ENCODE measurements at places on chromosomes 3 and 15.

DNA sequence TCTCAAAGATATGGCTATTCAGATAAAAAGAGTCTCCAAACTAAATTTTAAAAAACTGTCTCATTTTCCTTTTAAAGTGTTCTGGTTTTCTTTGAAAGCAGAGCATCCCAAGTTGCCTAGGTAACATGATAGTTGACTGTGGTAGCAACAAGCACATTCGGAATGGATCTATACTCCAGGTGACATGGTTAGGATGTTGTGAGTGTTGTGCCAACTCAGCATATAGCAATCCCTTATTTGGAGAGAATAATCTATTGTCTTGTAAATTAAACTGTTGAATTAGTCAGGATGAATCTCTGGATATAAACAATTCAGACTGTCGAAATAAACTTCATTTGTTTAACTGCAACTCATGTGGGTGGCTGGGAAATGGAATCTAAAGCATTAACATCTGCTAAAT is 418.6 kb downstream of the TUSC7 start:
- DNase-seq: no peak

GRCh38 chr15:98528046-98528725 is 120.2 kb upstream of the IGF1R start:
- DNase-seq: no peak

DNA sequence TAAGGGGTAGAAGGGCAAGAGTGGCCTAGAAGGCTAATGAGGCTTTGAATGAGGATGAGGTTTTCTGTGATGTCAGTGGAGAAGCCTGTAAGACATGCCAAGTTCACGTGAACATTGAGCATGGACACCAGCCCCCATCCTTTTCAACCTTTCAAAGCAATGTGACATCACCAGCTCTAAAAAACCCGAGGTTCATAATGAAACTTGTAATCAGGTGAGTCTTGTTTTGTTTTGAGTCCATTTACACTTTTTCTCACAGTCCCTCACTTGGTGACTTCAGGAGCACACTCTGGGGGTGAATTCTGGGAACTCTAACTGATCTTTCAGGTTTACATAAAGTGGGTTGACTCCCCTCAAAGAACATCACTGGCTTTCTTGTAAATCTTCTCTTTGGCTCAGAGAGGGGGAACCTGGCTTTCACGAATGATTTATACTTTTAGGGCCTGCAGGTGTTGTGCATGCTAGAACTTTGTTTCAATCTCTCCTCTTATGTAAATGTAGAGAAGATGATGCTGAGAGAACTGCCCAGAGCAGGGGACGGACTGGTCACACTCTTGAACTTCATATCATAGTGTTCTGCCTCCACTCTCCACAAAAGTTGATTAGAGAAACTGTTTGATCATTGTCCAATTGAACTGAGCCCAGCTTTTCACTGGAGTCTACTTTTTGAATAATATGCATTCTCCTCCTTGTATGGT is 224.7 kb upstream of the SATB1 start:
- DNase-seq: no peak

GRCh38 chr15:95319242-95319641 is 1011.3 kb upstream of the NR2F2 start:
- DNase-seq: no peak

DNA sequence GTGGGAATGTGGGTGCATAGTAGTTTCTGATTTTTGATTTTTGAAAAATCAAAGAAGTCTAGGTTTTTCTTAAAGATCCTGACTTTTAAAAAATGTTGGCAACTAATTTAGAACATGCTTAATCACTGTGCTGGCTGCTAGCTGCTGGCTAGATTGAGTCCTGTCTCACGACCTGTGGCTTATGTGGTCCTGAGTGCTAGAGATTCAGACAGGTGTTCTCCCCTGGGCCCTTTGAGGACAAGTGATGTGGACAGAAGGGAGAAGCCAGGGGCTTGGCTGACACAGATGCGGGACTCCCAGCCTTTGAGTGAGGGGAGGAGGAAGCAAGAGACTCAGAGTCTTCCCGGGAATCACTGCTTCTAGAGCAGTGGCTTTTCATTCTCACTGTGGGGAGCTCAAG is 47.5 kb downstream of the CORO2B start:
- DNase-seq: no peak

GRCh38 chr3:192825216-192825615 is 92.4 kb downstream of the MB21D2 start:
- DNase-seq: no peak

GRCh38 chr3:141505166-141505565 is 18.3 kb downstream of the RASA2 start:
- DNase-seq: no peak

- DNase-seq: no peak
Observed at GRCh38 chr3:47799733-47800132, 3.2 kb upstream of the DHX30 start.

GRCh38 chr3:128144512-128145187 is 8.6 kb upstream of the EEFSEC start:
- DNase-seq: no peak

DNA sequence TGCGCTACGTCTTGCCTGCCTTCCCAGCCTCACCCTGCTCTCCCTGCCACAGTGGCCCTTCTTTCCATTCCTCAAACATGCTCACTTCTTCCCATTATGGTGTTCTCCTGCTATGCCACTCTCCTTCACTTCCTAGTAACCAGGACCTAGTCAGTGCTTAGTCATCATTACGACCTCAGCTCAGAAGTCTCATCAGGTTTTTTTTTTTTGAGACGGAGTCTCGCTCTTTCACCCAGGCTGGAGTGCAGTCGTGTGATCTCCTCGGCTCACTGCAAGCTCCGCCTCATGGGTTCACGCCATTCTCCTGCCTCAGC is 149.5 kb downstream of the GREM1 start:
- peak; percentile 84 for DNase-seq

DNA sequence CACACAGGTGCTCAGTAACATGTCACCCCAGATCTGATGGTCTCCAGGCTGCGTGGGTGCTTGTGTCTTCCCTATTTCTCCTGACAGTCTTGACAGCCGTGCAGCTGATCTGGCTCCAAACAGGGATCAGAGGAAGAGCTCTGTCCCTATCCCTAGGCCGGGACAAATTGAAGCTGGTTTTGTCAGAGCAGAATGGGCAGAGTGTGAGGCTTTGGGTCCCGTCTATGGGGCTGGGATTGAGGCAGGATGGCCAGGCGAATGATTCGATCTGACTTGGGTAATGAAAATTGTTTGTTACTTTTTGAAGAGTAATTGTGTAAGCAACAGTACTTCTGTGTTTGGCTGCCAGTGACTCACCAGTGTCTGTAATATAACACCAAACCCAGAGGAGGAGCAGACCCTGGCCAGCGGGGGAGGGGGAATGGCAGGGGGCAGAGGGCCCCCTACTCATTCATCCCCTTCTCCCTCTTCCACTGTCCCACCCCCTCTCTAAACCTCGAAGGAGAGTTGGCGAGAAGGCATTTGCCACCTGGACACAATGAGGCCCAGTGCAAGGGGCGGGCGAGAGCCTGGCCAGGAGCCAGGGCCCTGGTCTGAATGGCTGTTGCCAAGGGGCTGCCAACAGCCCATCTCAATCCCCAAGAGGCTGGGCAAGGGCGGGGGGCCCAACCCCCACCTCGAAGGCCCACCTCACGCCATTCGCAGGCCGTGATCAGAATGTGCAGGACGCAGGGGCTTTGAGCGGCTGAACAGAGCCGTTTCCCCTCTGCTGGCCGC is 4.9 kb upstream of the MAGEF1 start:
- peak; percentile 40 for DNase-seq

- no peak for DNase-seq
Observed at GRCh38 chr3:136186344-136186743, 9.8 kb downstream of the MSL2 start.

- DNase-seq: no peak
Observed at GRCh38 chr3:126448893-126449180, 26.9 kb downstream of the ZXDC start.

- no peak for DNase-seq
Observed at GRCh38 chr3:33054100-33055092, 42.5 kb downstream of the GLB1 start.

DNA sequence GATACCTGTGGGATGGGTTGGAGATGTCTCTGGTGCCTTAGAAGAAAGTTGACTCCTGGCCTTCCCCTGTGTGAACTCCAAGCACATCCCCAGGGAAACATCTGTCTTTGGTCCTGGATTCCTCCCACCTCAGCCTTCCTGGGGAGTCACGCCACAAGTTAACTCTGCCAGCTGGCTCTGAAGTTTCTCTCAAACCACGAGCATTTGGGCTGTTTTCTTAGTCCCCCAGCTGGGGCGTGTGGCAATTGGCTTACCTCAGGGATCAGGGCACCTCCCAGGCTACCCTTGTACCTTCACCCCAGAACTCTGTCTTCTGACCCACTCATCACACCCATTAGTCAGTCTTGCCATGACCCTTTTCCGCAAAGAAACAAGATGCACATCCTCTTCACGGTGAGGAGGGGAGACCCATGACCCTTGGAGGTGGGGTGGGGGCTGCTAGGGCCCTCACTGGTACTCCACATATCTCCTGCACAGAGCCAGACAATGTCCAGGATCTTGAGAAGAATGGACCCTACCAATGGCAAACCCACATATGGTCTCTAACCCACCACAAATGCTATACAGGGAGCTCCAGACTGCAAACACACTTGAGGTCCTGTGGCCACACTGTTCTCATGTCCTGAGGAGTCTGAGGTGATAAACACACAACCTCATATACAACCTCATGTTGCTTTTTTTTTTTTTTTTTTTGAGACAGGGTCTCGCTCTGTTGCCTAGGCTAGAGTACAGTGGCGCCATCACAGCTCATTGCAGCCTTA is 3.9 kb downstream of the NEIL1 start:
- DNase-seq: no peak

- DNase-seq: peak; percentile 56
Observed at GRCh38 chr3:62210011-62210410, 163.3 kb downstream of the FEZF2 start.

- DNase-seq: peak; percentile 59
Observed at GRCh38 chr3:25297667-25298585, 130.1 kb upstream of the RARB start.

- no peak for DNase-seq
Observed at GRCh38 chr15:101397521-101398003, 91.9 kb downstream of the PCSK6 start.

GRCh38 chr15:38843051-38843501 is 278.5 kb upstream of the RASGRP1 start:
- peak; percentile 88 for DNase-seq

DNA sequence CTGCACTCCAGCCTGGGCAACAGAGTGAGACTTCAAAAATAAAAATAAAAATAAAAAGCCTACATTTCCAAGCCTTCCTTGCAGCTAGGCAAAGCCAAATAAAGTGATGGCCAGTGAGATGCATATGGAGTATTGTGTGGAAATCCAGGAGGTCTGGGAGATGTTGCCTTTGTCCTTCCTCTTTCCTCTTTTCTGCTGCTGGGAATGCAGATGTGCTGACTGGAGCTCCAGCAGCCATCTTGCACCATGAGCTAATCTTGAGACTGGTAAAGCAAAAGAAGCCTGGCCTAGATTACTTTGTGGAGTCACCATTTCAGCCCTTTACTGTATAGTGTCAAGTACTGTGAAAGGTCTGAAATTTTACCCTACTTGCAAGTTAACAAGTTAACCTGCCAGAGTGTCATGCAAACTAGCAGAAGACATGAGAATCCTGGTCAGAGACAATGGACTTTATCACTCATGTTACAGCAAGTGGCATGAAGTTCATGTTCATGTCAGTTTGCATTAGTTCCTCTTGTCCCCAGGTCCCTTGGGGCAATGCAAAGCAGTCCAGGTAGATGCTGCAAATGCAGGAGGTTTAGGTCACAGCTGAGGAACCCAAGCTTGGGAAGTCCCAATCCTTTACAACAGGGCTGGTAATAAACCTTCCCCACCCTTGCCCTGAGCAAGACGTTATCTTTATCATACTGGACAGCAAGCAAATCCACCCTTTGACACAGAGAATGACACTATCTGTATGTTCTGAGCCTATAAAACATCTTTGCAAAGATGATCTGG is 103.1 kb downstream of the TLE3 start:
- DNase-seq: no peak

DNA sequence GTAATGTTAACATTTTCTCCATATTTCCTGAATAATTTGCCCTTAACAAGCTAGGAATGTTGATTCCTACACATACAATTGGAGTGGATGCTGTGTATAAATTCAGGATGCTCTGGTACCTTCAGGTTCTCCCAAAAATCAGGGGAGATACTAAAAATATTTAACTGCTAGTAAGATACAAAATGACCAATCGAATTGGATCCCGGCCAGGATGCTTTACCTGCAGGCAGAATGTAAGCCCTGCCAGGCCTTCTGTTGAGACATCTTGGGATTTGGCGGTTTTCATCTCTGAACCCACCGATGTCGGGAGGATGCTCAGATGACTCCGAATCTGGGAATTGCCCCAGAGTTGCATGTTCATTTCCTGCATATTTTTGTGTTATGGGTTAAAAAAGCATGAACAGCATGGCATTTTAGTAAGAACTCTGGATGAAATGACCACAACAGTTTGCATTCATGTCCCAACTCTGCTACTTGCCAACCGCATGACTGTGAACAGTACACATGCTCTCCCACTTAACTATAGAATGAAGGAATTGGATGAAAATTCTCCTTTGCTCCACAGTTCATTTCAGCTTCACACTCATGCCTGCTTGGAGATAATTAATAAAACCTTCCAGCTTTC is 241.4 kb upstream of the TBL1XR1 start:
- peak; percentile 75 for DNase-seq

DNA sequence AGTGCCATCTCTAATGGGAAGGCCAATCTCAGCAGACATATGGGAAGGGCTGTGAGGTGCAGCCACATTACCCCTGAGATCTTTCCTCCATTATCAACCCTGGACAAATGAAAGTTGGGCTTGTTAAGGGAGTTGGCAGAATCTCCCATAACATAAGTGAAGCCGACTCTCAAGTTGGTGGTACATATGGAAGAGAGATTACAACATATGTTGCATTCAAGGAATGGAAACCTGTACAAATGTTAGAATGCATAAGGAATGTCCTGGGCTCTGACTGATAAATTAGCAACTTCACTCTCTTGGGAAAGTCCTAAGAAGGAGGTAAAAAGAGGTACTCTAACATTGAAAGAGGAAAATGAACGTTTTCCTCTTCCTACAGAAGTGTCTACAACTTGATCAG is 288.7 kb downstream of the IL20RB start:
- no peak for DNase-seq

DNA sequence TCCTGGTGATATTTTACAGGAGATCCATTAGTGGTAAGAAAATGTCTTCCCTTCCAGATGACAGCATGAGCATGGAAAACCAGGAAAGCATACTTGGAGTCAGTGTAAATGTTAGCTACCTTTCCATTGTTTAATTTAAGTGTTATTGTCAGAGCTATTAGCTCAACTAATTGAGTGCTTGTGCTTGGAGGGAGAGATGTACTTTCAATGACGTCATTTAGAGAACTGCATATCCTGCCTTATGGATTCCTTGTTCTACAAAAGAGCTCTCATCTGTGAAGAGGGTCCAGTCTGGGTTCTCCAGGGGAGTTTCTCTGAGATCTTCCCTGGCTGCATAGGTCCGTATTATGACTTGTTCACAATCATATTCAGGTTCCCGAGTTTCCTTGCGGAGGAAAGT is 687.2 kb downstream of the TBL1XR1 start:
- DNase-seq: no peak

GRCh38 chr3:172367205-172368105 is 80.8 kb downstream of the GHSR start:
- DNase-seq: peak; percentile 19

GRCh38 chr3:194351080-194351672 is at the start of gene CPN2:
CPN2 (minus strand) TSS chr3:194351328; CDS start chr3:194342702, 8,626 bp downstream.
- no peak for DNase-seq

GRCh38 chr15:83057002-83057401 is 10.1 kb downstream of the BTBD1 start:
- no peak for DNase-seq
